ENCODE measurements at places on chromosomes 5 and 9.

GRCh38 chr9:16119261-16120230 is 566.7 kb downstream of the CCDC171 start:
- DNase-seq: no peak

- no peak for DNase-seq
These were observed 24.7 kb downstream of the WWC1 start for GRCh38 chr5:168316139-168316578.

DNA sequence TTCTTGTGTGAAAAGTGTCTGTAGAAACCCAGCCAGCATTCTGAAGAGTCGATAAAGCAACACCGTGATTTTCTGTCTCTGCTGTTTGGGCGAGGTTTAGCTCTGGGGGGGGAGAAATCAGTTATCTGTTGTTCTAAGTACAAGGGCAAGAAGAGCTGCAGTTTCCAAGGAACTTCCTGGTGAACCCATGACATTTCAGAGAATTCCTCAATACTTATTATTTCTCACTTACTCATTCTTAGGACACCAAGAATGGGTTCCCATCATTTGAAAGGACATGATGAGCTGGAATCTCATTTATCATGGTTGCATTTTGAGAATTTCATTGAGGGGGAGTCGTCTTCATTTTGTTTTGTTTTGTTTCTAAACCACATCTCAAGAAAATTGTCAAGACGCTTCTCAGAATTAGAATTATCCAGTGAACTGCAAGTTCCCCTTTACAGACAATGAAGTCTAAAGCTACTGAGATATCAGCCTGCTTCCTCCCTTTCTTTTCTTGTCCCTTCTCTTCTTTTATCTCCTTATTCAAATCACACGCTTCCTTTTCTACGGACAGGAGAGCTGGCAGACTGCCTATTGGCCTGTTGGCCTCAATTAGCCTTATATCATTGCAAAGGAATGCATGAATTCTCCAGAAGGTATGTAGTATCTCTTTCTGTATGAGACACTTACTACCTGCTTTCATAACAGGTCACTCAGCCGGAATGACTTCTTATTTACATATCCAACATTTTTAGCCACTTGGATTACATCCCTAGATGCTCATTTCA is 53.7 kb downstream of the ZNF462 start:
- DNase-seq: no peak

DNA sequence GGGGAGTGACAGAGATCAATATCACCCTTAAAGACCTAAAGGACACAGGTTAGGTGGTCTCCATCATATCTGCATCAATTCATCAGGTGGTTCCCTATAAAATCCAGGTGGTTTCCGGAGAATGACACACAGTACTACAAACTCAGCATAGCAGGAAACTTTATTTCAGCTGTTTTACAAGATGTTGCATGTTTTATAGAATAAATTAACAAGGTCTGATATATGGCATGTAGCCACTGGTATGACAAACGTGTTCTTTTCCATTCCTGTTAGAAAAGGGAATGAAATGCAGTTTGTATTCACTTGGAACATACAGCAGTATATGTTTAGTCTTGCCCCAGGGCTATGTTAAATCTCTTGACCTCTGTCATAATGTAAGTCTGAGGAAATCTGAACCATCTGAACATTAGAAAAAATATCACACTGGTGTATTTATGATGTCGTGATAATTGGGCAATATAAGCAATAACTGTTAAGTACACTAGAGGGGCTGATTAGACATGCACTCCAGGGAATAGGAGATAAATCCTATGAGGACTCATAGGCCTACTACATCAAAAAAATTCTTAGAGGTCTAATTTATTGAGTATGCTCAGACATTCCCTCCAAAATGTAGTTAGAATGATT is 42.2 kb upstream of the TNFSF8 start:
- no peak for DNase-seq

GRCh38 chr5:166083183-166083959 is 2208.1 kb upstream of the WWC1 start:
- DNase-seq: no peak

GRCh38 chr5:113615708-113616107 is 102.2 kb downstream of the YTHDC2 start:
- DNase-seq: no peak

- no peak for DNase-seq
These were observed 1.9 kb downstream of the UGCG start for GRCh38 chr9:111898331-111899096.

DNA sequence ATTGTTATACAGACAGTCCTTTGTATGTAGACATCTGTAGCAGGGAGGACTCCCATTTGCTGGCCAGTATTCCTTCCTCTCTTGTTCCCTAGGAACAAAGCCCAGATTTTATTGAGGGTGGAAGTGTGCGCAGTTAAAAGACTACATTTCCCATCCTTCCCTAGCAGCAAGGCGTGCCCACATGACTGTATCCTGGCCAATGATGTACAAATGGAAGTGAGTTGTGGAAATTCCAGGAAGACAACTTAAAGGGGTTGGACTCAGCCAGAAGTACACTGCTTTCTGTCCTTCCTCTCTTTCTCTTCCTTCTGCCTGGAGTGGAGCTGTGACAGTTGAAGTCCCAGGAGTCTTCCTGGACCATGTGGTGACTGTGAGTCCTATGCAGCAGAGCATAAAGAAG is 89.0 kb downstream of the HRH2 start:
- no peak for DNase-seq

DNA sequence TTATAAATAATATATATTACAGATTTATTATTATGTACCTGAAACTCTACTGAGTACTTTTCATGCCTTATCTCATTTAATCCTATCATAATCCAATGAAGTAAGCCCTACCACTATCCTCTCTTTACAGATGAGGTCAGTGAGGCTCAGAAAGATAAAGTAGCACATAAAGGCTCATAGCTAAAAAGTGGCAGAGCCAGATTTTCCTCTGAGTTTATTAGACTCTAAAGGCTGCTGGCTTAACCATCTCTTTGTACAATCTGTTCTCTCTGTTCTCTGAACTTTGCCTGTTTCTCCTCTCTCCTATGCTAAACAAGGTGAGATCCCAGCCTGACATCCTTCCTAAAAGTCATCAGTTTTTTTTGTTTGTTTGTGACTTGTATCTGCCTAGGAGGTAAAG is 311.2 kb downstream of the KCTD16 start:
- DNase-seq: no peak
